ENCODE measurements at places on chromosomes 2 and 18. TPM values are rescaled to one million over a fixed set of nuclear protein-coding genes. Genes with fewer than 3 reads are reported as not detected.

KCNJ3 gene
- polyA plus RNA-seq, result 1.9 TPM

SUCLG1 gene
- polyA plus RNA-seq, result 117 TPM

UGT1A8 gene
- 1.0 TPM for polyA plus RNA-seq

HNMT gene
- 65.5 TPM for polyA plus RNA-seq

UGT1A7 gene
- polyA plus RNA-seq, result 0.05 TPM
